Dermis microvascular lymphatic vessel endothelial cell (primary cell): ENCODE measurements at places on chromosomes 6 and 20. TPM values are rescaled to one million over a fixed set of nuclear protein-coding genes. Genes with fewer than 3 reads are reported as not detected.

Gene SGK2
- total RNA-seq = under 0.01 and 0.13 TPM in 2 replicates

DNA sequence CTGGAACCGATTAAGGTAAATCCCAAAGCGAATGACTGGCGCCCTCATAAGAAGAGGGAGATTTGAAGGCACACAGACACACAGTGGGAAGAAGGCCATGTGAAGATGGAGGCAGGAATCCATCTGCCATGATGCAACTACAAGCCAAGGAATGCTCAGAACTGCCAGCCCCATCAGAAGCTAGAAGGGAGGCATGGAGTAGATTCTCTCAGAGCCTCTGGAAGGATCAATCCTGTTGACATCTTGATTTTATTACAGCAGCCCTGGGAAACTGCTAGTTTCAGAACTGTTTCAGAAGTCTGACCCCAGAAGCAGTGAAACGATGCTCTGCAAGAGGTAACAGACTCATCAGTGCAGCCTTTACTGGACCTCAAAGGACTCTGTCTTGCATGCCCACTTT is 103.5 kb upstream of the GPR6 start:
- no peak for DNase-seq

DNA sequence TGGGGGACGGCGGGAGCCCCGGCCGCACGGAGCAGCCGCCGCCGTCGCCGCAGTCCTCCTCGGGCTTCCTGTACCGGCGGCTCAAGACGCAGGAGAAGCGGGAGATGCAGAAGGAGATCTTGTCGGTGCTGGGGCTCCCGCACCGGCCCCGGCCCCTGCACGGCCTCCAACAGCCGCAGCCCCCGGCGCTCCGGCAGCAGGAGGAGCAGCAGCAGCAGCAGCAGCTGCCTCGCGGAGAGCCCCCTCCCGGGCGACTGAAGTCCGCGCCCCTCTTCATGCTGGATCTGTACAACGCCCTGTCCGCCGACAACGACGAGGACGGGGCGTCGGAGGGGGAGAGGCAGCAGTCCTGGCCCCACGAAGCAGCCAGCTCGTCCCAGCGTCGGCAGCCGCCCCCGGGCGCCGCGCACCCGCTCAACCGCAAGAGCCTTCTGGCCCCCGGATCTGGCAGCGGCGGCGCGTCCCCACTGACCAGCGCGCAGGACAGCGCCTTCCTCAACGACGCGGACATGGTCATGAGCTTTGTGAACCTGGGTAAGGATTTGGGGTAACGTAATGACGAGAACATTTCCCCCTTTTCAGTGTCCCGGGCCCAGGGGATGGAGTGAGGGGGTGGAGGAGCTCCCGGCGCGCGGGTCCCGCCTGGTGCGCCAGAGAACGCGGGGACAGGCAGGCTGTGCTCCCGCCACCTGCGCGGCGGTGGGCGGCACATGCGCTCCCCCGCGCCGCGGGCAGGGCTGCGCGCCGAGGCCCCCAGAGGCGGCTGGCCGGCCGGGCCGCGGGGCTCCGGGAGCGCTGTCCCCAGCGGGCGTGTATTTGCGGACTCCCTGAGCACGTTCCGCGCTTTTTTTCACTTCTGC is 1.4 kb downstream of the BMP6 start:
- DNase-seq = no peak

Gene STMND1
- total RNA-seq = not detected in 2 replicates

DNA sequence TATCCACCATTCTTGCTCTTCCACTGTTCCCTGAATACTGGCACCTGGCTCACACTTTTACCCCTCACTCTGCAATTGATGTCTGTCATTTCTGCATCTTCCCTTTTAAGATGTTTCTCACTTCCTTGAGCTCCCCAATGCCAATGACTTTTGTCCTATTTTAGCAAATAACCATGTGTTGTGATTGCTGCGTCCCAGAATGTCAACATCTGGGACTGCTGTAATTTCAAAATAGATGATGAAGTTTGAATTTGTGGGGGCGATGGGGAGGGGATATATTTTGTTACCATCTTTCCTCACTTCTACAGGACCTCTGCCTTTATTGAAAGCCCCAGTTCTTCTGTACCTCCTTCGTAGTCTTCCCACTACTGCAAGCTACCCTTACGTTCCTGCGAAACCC is 40.0 kb upstream of the ADGRF5 start:
- DNase-seq = no peak

GRCh38 chr6:159836718-159837490 is 36.8 kb downstream of the PNLDC1 start:
- DNase-seq = no peak
